ENCODE measurements at places on chromosomes 5 and 9.

DNA sequence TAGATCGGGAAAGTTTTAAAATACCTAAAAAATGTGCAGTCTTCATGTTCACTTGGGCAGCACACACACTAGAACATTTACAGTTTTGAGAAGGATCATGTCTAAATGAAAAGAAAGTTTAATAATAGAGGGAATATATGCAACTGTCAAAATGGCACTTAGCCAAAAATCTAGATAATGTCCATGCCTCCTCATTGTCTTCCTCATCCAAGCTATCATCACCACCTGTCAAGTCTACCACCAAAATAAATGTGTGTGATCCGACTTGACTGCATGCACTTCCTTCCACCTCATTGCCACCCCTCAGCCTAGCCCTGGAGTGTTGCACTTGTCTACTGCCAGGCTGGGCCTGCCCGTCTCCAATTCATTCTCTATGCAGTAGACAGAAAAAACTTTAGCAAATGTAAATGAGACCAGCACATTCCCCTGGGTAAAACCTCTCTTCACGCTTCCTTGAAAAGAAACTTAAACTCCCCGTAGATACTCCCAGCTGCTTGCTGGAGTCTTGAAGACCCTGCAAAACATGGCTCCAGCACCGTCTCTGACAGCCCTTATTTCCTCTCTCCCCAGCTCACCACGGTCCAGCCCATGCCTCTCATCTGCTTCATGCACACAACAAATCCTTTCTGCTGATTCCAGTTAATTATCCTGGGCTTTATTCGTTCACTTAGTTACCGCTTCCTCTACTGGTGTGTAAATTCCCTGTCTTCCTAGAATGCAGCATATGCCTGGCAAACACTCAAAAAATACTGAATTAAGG, 66.9 kb downstream of the FANCC start:
- no peak for DNase-seq

DNA sequence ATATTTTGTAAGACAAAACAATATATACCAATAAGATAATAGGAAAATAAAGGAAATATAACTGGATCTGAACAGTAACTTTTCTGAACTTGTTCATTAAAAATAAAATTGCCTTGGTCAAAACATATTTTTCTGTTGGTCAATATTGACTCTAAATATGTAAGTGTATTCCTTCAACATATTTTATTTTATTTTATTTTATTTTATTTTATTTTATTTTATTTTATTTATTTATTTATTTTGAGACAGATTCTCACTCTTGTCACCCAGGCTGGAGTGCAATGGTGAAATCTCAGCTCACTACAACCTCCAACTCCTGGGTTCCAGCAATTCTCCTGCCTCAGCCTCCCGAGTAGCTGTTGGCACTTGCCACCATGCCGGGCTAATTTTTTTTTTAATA, 571.0 kb downstream of the NR2F1-AS1 start:
- DNase-seq: no peak

- DNase-seq: no peak
These were observed 389.2 kb downstream of the MAT2B start for GRCh38 chr5:163894645-163895044.

DNA sequence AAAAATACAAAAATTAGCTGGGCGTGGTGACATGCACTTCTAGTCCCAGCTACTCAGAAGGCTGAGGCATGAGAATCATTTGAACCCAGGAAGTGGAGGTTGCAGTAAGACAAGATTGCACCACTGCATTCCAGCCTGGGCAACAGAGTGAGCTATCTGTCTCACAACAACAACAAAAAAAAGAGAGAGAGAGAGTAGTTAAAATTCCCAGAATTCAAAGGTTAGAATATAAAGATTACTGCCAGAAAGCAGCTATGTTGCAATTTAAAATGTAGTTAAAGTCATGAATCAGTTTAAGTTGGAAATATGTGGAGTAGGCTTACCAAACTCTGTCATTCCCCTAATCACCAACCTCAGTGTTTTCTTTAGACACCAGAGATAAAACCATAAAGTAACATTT, 58.7 kb upstream of the SUSD1 start:
- no peak for DNase-seq

DNA sequence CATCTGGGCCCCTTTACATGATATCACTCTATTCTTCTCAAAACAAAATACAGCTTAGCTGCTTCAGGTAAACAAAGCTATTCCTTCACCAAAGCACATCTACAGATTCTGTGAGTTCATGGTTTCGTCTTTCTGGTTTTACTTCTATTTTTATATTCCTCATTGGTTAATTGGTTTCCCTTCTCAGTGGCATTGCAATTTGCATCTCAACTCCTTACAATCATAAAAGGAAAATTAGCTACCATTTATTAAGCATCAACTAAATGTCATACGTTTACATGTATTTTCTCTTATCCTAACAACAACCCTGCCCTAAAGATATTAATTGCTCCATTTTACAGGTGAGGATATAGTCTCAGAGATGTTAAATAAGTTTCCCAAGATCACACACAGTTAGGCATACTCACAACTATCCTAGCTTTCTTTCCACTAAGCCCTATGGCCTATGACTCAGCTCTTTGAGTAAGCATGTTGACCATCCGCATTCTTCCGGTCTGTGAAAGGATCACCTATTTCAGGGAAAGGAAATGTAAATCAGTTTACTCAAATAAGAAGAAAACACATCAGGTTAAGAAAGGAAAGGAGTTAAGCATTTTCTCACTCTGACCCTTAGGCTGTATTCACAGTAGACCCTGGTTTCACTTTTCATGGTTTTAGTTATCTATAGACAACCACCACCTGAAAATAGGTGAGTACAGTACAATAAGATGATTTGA, 146.1 kb downstream of the CAAP1 start:
- peak; percentile 32 for DNase-seq

DNA sequence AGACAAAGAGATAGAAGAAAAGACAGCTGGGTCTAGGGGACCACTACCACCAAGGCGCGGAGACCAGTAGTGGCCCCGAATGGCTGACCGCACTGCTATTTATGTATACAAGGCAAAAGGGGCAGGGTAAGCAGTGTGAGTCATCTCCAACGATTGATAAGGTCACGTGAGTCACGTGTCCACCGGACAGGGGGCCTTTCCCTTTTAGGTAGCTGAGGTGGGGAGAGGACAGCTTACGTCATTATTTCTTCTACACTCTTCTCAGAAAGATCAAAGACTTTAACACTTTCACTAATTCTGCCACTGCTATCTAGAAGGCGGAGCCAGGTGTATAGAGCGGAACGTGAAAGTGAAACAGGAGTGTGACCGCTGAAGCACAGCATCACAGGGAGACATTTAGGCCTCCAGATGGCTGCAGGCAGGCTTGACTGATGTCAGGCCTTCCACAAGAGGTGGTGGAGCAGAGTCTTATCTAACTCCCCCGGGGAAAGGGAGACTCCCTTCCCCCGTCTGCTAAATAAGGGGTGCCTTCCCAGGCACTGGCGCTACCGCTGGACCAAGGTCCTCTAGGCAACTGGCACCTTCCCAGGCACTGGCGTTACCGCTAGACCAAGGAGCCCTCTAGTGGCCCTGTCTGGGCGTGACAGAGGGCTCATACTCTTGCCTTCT, 6.1 kb upstream of the PRR16 start:
- peak; percentile 89 for DNase-seq

DNA sequence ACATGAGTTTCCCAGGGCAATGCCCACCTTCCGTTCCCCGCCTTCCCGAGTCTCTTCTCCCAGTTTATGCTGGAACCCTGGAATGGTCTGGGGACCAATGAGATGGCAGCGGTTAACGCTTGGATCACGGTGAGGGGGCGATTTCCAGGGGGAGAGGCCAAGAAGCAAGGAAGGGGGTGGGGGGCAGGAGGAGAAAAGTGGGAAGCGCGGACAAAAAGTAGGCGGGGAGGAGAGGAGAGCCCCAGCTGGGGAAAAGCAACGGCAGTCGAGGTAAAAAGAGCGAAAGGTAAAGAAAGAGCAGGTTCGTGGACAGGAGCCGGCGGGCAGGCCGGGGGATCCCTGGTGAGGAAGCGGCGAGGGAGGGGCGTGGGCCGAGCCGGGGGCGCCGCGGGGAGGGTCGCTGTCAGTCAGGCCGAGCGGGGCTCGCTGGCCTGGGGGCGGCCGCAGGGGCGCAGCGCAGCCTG, 508 bp upstream of the SNCAIP start:
- DNase-seq: no peak

DNA sequence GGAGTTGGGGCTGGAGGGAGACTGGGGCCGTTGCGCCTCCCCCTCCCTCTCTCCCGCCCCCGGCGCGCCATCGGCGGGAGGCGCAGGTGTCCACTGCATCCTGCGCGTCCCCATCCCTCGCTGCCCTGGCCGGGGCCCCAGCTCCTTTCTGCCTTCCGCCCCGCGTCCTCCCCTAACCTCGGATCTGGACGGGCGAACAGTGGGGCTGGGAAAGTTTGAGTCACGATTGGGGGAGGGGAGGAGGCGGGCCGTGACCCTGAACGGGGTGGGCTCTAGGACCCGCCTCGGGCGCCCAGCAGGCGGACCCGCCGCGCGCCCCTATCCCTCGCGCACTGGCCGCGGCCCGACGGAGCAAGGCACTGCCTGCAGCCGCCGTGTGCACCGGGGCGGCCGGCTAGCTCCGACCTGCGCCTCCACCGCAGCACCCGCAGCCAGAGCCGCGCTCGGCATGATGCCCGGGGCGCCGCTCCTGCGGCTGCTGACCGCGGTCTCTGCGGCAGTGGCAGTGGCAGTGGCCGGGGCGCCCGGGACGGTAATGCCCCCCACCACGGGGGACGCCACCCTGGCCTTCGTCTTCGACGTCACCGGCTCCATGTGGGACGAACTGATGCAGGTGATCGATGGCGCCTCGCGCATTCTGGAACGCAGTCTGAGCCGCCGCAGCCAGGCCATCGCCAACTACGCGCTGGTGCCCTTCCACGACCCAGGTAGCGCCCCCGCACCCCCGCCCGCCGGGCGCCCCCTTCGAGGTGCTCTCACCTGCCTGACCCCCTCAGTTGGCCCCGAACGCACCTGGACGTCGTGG, at the start of gene HMCN2:
TSS of gene HMCN2 (plus strand) at position 330 of the 805 bp plus-strand sequence. CDS start at position 449, 119 bp downstream.
- no peak for DNase-seq

GRCh38 chr9:127779136-127779981, 893 bp upstream of the SH2D3C start:
- no peak for DNase-seq

DNA sequence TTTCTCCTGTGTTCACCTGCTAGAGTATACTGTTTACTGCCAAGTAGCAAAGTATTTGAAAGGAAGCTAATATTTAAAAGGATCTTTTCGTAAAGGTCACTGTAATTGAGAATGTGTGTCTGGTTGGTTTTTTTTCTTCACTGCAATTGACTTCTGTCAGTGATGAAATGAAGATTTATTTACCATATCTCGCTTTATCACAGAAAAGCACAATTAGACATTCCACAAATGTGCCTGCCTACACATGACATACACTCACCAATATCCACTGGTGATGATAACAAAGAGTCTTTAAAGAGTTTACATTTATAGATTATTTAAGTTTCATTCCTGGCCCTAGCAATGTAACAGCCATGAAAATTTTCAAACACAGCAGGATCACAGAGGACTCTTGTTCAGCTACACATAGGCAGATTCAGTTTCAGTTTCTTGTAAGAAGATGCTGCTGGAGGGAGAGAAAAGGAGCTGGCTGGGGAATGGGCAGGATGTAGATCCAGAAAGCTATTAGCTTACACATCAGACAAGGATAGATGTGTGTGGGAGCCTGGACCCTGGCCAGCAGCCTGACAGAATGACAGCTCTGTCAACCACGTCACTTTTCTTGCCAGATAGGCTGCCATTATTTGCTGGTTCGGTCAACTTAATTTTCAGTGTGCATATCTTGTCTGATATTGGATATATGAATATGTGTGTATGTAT, 104.0 kb downstream of the GDNF start:
- DNase-seq: no peak

GRCh38 chr5:80216096-80216495, 39.8 kb downstream of the SERINC5 start:
- DNase-seq: no peak

DNA sequence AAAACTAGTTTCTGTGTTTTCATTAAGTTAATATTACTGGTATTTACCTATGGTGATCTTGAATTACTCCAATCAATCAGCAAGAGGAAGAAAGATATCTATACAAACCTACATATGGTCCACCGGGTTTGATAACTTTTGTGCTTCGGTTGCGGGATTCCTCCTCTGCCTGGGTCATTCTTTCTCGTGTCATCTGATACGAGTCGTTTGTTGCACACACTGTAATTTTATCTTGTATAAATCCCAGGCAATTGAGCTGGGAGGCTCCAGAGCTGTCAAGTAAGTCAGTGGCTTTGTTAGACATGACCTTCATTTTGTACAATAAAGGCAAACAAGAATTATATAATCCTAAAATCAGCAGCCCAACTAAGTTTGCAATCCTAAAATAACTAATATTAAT, 48.0 kb downstream of the ELL2 start:
- no peak for DNase-seq

DNA sequence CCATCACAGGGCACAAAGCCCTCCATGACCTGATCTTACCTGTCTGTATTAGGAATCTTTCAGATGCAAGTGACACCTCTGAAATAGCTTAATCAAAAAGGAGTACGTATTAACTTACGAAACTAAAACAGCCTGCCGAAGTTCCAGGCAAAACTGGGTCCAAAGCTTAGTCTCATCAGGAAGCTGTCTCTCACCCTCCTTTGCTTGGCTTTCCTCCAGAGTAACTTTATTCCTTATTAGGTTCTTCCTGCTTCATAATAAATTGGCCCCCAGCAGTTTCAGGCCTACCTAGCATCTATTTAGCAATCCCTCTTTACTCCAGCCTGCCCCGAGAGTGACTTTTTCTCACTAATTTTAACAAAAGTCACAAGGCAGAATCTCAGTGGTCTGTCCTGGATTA, 58.4 kb upstream of the STK32A start:
- DNase-seq: no peak

DNA sequence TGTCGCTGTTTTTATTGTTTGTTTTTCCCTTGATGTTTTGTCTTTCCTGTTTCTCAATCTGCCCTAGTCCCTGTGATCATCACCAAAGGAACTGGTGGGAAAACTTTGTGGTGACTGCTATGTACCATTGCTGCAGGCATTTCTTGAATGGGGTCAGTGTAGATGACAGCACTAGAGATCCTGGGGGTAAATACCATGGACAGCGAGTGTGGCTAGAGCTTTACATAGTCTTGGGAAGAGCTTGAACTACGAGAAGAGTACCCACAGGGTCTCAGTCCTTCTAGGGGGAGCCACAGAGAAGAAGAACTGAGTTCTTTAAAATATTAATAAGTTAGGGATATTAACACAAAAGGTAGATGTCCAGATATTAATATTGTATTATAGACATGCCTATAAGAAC, 138.8 kb downstream of the PAM start:
- no peak for DNase-seq

DNA sequence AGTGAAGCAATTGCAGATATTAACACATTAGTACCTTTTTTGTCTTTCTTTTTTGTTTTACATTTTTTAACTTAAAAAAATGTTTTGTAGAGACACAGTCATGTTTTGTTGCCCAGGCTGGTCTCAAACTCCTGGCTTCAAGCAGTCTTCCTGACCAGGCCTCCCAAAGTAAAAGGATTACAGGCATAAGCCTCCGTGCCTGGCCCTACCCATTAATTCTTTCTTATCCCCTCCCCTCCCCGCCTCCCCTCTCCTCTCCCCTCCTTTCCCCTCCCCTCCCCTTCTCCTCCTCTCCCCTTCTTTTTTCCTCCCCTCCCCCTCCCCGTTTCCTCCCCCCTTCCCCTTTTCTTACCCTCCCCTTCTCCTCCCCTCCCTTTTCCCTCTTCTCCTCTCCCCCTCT, 182.4 kb downstream of the FER start:
- no peak for DNase-seq

- DNase-seq: no peak
These were observed 102.5 kb downstream of the GPBP1 start for GRCh38 chr5:57276353-57276752.

All from Calu3 (cell line).